Activated naive CD8-positive, alpha-beta T cell treated with anti-CD3 and anti-CD28 coated beads for 36 hours (primary cell): ENCODE measurements at places on chromosomes 16 and 17.

GRCh38 chr17:17207998-17208397 is 1.9 kb upstream of the PLD6 start:
- no peak overlapping the region for H3K27ac ChIP-seq
- DNase-seq, result no peak
- no peaks in the 10 kb centered on the region for H3K27me3 ChIP-seq
- H3K36me3 ChIP-seq, result peaks cover 19% of the 10 kb centered on the region

GRCh38 chr17:18267927-18268711 is 7.7 kb downstream of the MIEF2 start:
- peaks cover 13% of the 10 kb centered on the region for H3K4me1 ChIP-seq
- no peaks in the 10 kb centered on the region for H3K27me3 ChIP-seq
- DNase-seq, result no peak

DNA sequence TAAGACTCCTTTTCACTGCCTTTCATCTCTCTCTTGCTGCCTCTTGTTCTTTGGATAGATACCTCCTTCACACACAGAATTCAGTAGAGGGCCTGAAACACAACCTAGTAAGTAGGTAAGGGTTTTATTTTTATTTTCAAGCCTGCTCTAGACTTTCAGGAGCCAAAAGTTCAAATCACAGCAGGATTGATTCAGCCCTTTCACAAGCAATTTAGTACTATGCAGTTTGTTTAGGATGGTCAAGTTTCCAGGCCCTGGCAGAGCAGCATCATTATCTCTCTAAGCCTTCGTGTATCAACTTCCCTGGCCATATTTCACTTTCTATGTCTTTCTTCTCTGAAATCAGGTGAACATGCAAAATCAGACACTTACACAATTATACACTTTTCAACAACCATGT is 148.8 kb upstream of the CORO6 start:
- no peaks in the 10 kb centered on the region for H3K27me3 ChIP-seq
- no peak for DNase-seq

- DNase-seq, result no peak
- no peaks in the 10 kb centered on the region for H3K27me3 ChIP-seq
- peak overlapping the region; percentile 22 for H3K27ac ChIP-seq
- no peak overlapping the region for H3K4me3 ChIP-seq
- peaks cover 16% of the 10 kb centered on the region for H3K4me1 ChIP-seq
Measured at GRCh38 chr17:29633886-29634285, 11.2 kb upstream of the CORO6 start.

DNA sequence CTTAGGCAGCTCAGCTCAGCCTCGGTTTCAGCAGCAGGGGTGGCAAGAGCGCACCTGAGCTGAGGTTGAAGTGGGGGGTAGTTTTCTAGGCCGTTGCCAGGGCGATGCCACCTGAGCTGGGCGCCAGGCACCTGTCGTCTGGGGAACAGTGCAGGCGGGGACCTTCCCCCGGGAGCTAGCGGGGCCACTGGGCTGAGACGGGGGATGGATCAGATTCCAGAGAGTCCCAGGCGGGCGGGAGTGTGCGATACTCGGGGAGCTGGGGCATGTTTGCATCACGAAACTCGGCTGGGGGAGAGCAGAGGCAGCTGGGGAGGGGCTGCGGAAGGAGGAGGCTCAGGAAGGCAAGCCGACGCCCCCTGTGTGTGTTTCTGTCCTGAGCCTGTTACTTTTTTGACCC is 477 bp upstream of the CLDN9 start:
- no peak for DNase-seq
- peaks cover 17% of the 10 kb centered on the region for H3K4me1 ChIP-seq
- H3K27me3 ChIP-seq, result peaks cover 19% of the 10 kb centered on the region

- no peak for DNase-seq
- H3K4me1 ChIP-seq, result no peaks in the 10 kb centered on the region
- H3K27ac ChIP-seq, result no peak overlapping the region
- H3K4me3 ChIP-seq, result no peak overlapping the region
- no peaks in the 10 kb centered on the region for H3K36me3 ChIP-seq
Measured at GRCh38 chr16:769934-770333, 9.4 kb downstream of the MSLN start.

GRCh38 chr17:63694229-63694949 is 5.5 kb downstream of the LIMD2 start:
- peak overlapping the region; percentile 43 for H3K4me3 ChIP-seq
- peaks cover 36% of the 10 kb centered on the region for H3K36me3 ChIP-seq
- no peaks in the 10 kb centered on the region for H3K27me3 ChIP-seq
- DNase-seq, result no peak

- no peak overlapping the region for H3K27ac ChIP-seq
- H3K4me1 ChIP-seq, result no peaks in the 10 kb centered on the region
- H3K27me3 ChIP-seq, result no peaks in the 10 kb centered on the region
- no peak overlapping the region for H3K4me3 ChIP-seq
- DNase-seq, result no peak
Measured at GRCh38 chr17:56742601-56743000, 91.1 kb downstream of the C17orf67 start.

- no peak for DNase-seq
- H3K27ac ChIP-seq, result no peak overlapping the region
- peaks cover 9% of the 10 kb centered on the region for H3K27me3 ChIP-seq
- no peaks in the 10 kb centered on the region for H3K36me3 ChIP-seq
- H3K4me1 ChIP-seq, result peaks cover 5% of the 10 kb centered on the region
Measured at GRCh38 chr17:65756760-65757159, 195.3 kb upstream of the AXIN2 start.

- H3K4me3 ChIP-seq, result no peak overlapping the region
- H3K27ac ChIP-seq, result no peak overlapping the region
- no peaks in the 10 kb centered on the region for H3K27me3 ChIP-seq
- no peaks in the 10 kb centered on the region for H3K36me3 ChIP-seq
Measured at GRCh38 chr16:48434653-48435317, 49.6 kb upstream of the SIAH1 start.

- peak overlapping the region; percentile 88 for H3K27ac ChIP-seq
- H3K27me3 ChIP-seq, result no peaks in the 10 kb centered on the region
- H3K4me1 ChIP-seq, result peaks cover 79% of the 10 kb centered on the region
- DNase-seq, result no peak
- H3K36me3 ChIP-seq, result peaks cover 5% of the 10 kb centered on the region
Measured at GRCh38 chr17:59366773-59367656, 35.6 kb downstream of the YPEL2 start.

DNA sequence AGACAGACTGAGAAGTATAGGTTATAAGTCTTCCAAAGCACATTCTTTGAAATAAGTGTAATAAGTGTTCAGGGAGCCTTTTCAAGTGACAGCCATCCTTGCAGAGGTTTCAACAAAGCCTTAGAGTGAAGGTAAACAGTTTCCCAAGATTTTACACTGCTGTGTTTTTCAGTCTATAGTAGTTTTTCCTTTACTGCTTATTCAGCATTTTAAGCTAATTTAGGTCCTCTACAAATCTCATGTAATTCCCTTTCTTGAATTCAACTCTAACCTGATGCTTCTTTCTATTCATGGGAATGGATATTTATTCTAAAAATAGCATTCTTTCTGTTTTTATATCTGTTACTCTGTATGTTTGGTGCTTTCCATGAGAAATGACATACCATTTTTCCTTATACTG is 211.3 kb downstream of the PHKB start:
- no peak overlapping the region for H3K4me3 ChIP-seq
- no peaks in the 10 kb centered on the region for H3K27me3 ChIP-seq
- H3K4me1 ChIP-seq, result no peaks in the 10 kb centered on the region
- H3K36me3 ChIP-seq, result peaks cover 25% of the 10 kb centered on the region
- H3K27ac ChIP-seq, result no peak overlapping the region

DNA sequence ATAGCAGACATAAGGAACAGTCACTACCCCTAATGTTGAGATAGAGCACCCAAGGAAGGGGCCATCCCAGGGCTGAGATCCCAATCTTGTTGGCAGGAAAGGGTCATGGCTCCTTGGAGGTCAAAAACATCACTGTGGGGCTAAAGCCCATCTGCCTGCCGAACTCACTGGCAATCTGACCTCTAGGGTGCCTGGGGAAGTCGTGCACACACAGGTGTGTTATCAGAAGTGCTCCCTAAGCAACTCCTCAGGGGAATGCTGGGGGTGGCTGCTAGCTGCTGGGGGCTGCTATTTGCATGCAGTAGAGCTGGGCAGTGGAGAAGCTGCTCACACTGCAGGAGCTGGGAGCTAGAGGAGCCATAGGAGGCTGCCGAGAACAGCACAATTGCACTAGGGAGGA is 47.5 kb upstream of the PHOSPHO1 start:
- no peak overlapping the region for H3K4me3 ChIP-seq
- no peaks in the 10 kb centered on the region for H3K27me3 ChIP-seq
- no peak for DNase-seq
- no peak overlapping the region for H3K27ac ChIP-seq
- H3K4me1 ChIP-seq, result no peaks in the 10 kb centered on the region

- no peak for DNase-seq
- peaks cover 2% of the 10 kb centered on the region for H3K4me1 ChIP-seq
- H3K27ac ChIP-seq, result no peak overlapping the region
- no peak overlapping the region for H3K4me3 ChIP-seq
- H3K36me3 ChIP-seq, result no peaks in the 10 kb centered on the region
Measured at GRCh38 chr16:84881702-84882521, 62.1 kb downstream of the CRISPLD2 start.

- H3K27me3 ChIP-seq, result peaks cover 5% of the 10 kb centered on the region
- H3K27ac ChIP-seq, result no peak overlapping the region
- peak; percentile 68 for DNase-seq
- peak overlapping the region; percentile 10 for H3K4me3 ChIP-seq
- H3K36me3 ChIP-seq, result peaks cover 1% of the 10 kb centered on the region
- H3K4me1 ChIP-seq, result peaks cover 5% of the 10 kb centered on the region
Measured at GRCh38 chr16:361872-362701, 8.3 kb downstream of the MRPL28 start.

GRCh38 chr16:9677301-9677653 is 505.0 kb downstream of the GRIN2A start:
- no peak for DNase-seq
- no peak overlapping the region for H3K27ac ChIP-seq
- no peaks in the 10 kb centered on the region for H3K4me1 ChIP-seq
- no peaks in the 10 kb centered on the region for H3K27me3 ChIP-seq
- no peak overlapping the region for H3K4me3 ChIP-seq

DNA sequence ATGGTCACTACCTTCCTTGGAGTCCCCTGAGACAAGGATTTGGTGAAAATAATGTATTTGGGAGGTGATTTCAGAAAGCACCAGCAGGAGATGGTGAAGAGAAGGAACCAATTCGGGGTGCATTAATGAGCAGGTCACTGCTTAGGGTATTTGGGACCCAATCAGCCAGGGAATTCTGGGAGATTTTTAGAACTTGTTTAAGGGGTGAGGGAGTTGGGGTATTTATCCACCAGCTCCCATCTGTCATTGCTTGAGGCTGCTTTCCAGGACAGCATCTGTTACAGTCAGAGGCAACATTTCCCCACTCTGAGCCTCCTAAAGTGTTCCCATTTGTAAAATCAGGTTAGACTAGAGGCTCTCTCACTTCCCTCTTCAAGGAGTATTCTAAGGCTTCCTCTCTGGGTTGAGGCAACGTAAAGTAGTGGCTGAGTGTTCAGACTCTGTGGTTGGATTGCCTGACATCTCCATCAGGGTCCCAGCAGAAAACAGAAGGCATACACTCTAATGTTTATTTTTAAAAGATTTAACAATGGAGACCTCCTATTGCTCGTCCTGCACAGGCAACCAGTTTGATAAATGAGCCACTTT is 60.9 kb downstream of the CLEC19A start:
- H3K36me3 ChIP-seq, result no peaks in the 10 kb centered on the region
- no peak for DNase-seq
- H3K4me3 ChIP-seq, result no peak overlapping the region
- H3K27me3 ChIP-seq, result peaks cover 34% of the 10 kb centered on the region

DNA sequence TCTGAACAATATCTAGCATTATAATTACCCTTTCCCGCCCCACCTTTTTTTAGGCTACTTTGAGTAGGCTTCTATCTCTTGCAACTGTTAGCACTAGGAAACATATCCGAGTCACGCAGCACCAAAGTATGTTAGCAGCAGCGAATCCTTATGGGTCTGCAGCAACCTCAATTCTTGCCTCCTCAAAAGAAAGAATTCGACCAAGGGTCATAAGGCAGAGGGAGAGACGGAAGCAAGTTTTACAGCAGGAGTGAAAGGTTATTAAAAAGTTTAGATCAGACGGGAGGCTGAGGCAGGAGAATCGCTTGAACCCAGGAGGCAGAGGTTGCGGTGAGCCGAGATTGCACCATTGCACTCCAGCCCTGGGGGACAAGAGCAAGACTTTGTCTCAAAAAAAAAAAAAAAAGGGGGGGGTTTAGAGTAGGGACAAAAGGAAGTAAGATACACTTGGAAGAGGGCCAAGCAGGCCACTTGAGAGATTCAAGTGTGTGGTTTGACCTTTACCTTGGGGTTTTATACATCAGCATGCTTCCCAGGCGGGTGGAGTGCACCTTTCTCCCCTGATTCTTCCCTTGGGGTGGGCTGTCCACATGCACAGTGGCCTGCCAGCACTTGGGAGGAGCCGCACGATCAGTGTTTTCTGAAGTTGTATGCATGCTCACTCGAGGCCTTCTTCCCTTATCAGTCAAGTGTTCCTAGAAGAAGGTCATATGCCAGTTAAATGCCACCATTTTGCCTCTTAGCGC is 67.7 kb downstream of the HLF start:
- H3K4me1 ChIP-seq, result peaks cover 4% of the 10 kb centered on the region
- no peak overlapping the region for H3K4me3 ChIP-seq
- H3K36me3 ChIP-seq, result peaks cover 2% of the 10 kb centered on the region
- peaks cover 5% of the 10 kb centered on the region for H3K27me3 ChIP-seq
- DNase-seq, result no peak
